ENCODE measurements at places on chromosomes 3 and 15. TPM values are rescaled to one million over a fixed set of nuclear protein-coding genes. Genes with fewer than 3 reads are reported as not detected.

DNA sequence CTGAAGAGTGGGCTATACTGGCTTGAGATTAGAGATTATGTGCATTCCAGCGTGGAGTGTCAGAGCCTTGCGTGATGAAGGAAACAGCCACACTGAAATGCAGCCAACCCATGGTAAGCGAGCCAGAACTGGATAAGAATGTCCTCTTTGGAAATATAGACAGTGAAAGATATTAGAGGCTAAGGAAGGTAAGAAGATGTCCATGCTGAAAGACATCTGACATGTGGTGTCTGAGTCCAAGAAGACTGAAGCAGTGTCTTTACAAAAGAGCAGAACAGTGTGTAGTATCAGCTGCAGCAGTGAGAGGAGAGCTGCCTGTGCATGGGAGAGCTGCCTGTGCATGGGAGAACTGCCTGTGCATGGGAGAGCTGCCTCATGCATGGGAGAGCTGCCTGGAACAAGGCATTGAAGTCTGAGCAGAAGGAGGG lies 672.2 kb downstream of the DIPK2A start:
- DNase-seq: peak; percentile 11

DNA sequence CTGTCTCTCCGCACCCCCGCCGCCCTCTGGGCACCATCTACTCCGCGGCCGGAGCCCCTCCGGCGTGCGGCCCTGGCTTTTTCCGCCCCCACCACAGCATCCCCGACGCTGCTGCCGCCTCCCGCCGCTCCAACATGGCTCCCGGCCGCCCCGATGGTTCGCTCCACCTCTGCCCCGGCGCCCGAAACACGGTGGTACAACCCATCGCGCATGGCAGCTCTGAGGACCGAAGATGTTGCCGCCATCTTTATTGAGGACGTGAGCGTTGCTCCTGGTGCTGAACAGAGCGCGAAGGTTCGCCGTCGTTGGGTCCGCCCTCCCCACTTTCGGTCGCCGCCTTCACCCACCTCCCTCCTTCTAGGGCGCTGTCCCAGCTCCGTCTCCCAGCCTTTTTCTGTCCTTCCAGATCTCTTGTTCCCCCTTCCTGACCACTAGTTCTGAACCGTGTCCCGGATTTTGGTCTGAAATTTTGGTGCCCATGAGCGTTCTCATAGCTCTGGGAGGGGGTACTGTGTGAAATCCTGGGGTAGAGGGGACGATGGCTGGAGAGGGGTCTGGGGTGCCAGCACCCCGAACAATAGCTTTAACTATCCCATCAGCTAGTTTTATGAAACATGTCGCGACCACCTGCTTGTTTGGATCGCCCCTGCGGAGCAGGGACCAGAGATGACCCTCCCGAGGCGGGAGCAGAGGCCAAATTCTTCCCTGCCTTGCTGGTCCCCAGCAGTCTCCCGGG lies at the start of gene CELSR3:
Gene CELSR3, minus strand, starts transcription at position 134 of the 736 bp plus-strand sequence. CDS start 252 bp downstream, outside the sequence.
- DNase-seq: peak; percentile 77

DNA sequence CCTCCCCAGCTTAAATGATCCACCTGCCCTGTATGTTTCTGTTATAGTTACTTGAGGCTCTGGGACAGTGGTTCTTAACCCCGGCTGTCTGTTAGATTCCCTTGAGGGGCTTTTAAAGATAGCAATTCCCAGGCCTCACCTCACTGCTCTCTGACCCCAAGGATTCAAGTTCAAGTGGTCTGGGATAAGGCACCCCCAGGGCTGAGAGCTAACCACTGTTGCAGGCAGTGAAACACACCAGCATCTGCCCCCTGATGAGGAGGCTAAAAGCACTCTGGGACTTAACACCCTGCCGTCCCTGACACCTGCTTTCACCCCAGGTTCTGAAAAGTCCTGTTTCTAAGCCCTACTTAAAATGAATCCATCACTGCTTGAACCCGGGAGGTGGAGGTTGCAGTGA lies 103.7 kb downstream of the LRRK1 start:
- no peak for DNase-seq

DNA sequence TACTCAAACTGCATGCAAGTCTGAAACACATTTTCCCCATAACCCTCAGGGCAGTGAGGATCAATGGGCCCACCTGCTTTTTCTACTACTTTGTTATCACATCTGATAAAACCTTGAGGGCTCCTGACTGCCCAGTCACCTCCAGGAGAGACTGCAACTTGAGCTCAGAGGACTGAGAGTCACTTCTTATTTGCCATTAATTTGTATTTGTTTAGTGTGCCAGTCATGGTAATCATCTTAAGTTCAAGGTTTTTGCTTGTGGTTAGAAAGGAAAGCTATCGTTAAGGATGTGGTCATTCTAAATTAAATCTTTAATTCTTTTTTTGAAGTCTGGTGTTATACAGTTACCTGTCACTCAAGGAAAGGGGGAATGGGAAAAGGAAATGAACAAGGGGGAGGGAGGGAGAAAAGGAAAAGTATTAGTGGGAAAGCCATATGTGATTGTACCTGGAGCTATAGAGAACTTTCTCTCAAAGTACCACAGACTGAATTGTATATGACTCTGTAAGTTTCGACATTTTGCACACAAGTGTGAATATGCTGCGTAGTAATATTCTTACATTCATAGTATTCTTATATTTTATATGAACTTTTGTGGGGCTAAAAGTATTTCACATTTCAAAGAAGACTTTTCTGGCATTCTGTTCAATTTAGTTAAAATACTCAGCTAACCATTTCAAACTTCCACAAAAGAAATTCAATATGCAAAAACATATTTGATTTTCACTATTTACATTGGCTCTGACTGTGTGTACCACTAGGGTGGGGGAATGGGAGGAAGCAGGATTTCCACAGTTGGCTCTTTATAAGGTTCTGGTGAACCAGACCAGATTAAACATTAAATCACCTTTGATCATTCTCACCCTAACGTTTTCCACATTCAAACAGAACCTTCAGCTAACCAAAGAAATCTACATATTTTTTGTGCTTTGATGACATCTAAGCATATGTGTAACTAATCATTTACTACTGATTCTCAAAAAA lies 166.5 kb upstream of the ATP11B start:
- peak; percentile 42 for DNase-seq

DNA sequence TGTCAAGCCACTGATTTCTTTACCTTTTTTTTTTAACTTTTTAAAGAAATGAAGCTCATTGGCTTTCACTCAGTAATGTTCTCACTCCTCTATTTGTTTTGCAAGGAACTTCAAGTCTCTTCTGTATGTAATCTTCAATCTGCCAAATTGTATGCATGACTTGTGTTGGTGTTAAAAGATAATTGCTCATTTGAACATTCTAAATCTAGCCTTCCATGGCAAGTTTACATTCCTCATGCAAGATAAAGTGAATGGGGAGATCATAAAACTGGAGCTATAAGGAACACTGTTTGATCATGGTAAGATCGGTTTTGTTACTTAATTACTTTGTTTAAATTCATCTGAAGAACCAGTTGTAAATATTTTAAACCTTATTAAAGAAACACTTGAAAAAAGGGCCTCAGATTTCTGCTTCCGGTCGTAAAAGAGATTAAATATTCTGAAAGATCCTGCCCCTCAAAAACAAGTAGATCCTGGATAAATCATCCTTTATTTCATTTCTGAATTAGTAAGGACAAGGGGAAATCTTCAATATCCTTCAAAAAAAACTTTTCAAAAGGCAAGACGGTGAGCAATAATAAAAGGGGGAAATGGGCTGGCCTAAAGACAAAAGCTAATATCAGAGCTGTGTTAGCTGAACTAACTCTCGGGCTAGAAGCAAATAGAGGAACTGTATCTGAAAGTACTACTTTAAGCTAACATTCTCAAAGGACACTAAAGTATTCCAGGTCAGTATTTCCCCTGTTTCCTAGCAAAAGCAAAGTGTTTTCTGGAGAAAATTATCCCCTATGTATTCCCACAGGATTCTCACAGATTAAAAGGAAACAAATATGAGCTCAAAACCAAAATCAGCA lies 107.0 kb upstream of the ATP11B start:
- no peak for DNase-seq

- DNase-seq: peak; percentile 30
Observed at GRCh38 chr3:24305795-24306467, 188.7 kb downstream of the THRB start.

GRCh38 chr3:123892195-123892594 lies 8.1 kb upstream of the MYLK start:
- no peak for DNase-seq

DNA sequence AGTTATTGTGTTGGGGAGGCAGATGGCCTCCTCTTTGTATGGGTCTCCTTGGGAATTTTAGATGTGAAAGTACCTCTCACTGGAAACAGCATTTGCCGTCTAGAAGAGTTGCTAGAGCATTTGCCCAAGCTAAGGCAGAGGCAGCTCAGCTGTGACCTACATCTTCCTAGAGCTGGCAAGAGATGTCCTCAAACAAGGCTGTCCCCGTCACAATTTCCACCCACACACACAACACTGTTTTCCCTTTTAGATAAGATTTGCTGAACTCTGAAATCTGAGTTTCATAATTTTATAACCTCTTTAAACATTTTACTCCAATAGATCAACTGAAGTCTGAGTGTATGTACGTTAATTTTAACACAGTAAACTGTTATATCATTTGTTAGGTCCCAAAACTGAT lies 352.6 kb downstream of the EPHB1 start:
- DNase-seq: no peak

DNA sequence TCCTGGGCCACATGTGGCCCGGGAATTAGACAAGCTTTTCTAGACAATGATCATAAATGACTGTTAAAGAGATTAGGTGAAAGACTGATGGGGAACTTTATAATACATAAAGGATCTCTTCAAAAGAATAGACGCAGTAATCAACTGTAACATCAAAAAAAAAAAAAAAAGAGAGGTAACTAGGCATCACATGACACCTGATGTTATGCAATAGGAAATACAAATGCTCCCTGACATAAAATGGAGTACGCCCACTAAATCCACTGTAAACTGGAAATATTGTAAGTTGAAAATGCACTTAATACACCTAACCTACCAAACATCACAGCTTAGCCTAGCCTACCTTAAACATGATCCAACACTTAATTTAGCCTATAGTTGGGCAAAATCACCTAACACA lies 27.2 kb downstream of the GSK3B start:
- no peak for DNase-seq

DNA sequence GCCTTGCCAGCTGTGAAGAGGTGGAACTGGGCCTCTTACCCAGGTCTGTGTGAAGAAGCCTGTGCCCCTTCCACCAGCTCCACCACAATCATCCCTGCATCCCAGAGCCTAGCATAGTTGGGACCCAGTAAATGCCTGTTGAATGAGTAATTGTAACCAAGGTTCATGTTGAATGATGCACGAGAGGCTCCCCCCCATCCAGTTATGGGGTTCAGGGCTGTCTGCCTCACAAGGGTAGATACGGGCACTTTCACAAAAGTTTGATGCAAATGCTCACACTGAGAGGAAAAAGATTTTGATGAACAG lies 29.5 kb upstream of the TSEN2 start:
- DNase-seq: no peak

- DNase-seq: peak; percentile 55
Observed at GRCh38 chr3:111073218-111073617, 1.6 kb downstream of the NECTIN3 start.

DNA sequence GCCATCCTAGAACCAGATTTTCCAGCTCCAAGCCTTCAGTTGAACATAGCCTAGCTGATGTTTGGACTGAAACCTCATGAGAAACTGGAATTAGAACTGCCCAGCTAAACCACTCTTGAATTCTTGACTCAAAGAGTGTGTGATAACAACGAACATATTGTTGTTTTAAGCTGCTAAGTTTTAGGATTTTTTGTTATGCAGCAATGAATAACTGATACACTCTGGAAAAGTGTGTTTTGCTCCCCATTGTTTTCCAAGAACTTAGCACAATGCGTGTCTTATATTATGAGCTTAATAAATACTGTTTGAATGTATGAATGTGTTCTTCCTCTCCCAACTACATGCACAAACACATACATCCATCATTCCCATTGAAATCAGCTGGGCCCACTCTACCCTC lies 379.6 kb downstream of the EDEM1 start:
- no peak for DNase-seq

GRCh38 chr3:4722103-4722502 lies 229.0 kb downstream of the ITPR1 start:
- DNase-seq: peak; percentile 71

GRCh38 chr3:170780955-170781354 lies 89.0 kb downstream of the RPL22L1 start:
- no peak for DNase-seq

GRCh38 chr15:55179141-55179540 lies 17.6 kb downstream of the RSL24D1 start:
- no peak for DNase-seq

- peak; percentile 19 for DNase-seq
Observed at GRCh38 chr15:90291679-90292356, 26.3 kb downstream of the NGRN start.

DNA sequence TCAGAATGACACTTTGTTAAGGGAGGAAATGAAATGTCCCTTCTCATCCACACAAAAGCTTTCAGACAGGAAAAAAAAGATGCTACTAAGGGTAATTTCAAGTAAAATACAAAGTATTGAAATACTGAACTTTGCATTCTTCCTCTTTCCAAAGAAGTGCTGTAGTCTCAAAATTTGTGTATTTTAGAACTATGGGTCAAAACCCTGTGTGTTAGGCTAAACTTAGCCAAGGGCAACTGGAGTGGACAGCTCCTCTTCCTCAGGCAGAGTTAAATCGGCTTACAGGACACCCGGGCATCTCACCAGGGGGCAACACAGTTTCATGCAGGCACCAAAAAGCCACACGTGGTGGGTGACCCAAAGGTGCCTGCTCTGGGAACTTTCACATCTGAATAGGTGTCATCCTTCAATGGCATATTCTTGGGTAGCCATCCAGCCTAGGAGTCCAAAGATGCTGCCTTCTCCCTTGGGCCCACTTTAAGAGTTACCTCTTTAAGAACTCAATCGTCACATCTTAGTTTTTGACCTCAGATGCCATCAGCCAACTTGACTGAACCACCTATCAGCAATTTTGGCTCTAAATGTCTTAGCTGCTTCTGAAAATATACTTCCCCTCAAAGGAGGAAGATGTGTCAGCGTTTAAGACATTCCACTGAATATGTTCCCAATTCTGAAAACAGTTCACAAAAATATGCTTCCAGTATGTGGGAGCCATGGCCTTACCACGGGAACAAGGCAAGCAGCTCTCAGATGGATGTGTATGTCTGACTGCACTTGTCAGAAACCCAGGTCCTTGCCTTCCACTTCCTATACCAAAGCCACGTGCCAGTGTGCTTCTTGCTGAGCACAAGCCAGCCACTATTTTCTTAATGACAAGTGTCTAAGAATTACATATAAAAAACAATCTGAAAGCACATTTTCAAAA lies 32.2 kb upstream of the MUC13 start:
- DNase-seq: no peak

- no peak for DNase-seq
Observed at GRCh38 chr15:61750271-61751084, 309.8 kb downstream of the VPS13C start.

Gene SLC25A38
- total RNA-seq: 37.1 TPM

Gene THBS1
- total RNA-seq: 188 TPM

Gene GOLGA6L22
- total RNA-seq: not detected

Gene ACSBG1
- total RNA-seq: 0.24 TPM

Gene ZNF717
- total RNA-seq: 10.8 TPM

Gene SGO1
- 18.2 TPM for total RNA-seq

Gene IP6K2
- 45.8 TPM for total RNA-seq

Gene MYZAP
- total RNA-seq: 2.1 TPM

Gene GOLGA6A
- total RNA-seq: not detected

Gene GPR176
- total RNA-seq: 58.1 TPM

Gene XCR1
- total RNA-seq: not detected

Gene SNX22
- 2.3 TPM for total RNA-seq
